ENCODE measurements at places on chromosomes 3 and 15.

DNA sequence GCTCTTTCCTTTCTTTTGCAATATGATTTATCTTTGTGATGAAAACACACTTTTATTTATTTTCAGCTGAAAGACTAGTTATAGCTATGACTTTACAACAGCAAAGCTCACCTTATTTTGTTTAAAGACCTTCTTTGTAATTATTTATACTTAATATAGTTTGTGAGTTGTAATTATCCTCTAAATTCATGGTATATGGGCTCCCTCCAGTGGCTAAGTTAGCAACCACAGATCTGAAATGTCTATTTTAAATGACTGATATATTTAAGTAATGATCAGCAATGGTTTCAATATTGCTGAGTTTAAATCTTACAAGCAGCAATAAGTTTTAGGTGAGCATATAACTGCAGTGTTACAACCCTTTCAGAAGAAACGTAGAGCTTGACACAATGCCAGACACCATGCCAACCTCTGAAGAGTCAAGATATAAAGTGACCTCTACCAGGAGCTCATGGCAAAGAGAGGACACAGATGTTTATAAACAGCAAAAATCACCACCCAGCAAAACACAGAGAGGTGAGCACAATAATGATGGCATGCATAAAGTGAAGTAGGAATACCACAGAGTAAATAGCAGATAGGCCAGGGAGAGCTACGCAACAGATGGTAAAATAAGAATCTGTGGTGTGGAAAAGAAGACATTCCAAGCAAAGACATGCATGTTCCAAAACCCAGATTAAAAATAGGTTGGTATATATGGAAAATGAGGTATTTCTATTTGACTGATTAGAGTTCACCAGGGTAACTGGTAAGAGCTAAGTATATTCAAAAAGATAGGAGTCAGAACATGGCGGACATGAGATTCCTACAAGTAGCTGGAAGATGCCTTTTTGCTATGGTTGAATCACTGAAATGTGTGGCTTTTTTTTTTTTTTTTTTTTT lies 143.7 kb upstream of the ZNF385D start:
- DNase-seq, result peak; percentile 35
- H3K4me3 ChIP-seq, result no peak overlapping the region
- no peaks in the 10 kb centered on the region for H3K27me3 ChIP-seq
- H3K27ac ChIP-seq, result no peak overlapping the region

DNA sequence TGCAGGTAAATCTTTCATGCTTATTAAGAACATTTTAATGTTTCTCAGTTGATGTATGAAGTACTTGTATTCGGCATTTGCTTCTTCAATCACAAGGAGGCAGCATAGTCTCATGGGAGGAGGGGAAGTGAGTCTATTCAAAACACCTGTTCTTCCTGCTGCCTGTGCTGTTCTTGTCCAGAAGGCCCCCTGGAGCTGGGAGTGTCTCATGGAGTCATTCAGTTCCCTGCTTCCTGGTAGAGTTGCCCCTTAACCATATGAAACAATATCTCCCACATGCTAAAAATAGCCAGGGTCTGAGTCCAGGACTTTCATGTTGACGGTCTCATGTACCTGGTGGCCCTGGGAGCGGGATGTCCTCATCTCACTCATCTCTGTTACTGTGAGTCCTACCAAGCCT lies 15.5 kb upstream of the PPP1R2 start:
- no peak overlapping the region for H3K4me3 ChIP-seq
- H3K27ac ChIP-seq, result no peak overlapping the region
- peaks cover 30% of the 10 kb centered on the region for H3K27me3 ChIP-seq
- peak; percentile 21 for DNase-seq
- H3K36me3 ChIP-seq, result no peaks in the 10 kb centered on the region

DNA sequence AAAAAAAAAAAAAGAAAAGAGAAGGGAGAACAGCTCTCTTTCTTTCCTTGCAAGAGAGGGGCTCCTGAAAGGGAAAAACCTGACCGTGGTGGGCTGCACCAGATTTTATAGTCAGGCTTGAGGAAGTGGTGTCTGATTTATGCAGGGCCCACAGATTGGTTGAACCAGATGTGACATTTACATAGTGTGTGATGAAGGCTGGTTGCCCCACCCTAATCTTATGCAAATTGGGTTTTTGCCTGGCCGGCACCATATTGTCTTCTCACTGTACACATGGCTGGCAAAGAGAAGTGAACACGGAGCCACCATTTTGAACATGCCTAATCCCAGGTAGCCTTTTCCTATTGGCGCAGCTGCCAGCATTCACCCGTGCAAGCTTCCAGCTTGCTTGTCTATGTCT lies 154.4 kb downstream of the OXSM start:
- no peaks in the 10 kb centered on the region for H3K4me1 ChIP-seq
- no peak overlapping the region for H3K4me3 ChIP-seq
- no peak for DNase-seq
- H3K27me3 ChIP-seq, result no peaks in the 10 kb centered on the region
- no peaks in the 10 kb centered on the region for H3K36me3 ChIP-seq

- H3K27me3 ChIP-seq, result no peaks in the 10 kb centered on the region
- peak; percentile 82 for DNase-seq
- H3K36me3 ChIP-seq, result no peaks in the 10 kb centered on the region
- peaks cover 13% of the 10 kb centered on the region for H3K4me1 ChIP-seq
- no peak overlapping the region for H3K4me3 ChIP-seq
- no peak overlapping the region for H3K27ac ChIP-seq
Observed at GRCh38 chr15:70775160-70775559, 11.8 kb upstream of the UACA start.

GRCh38 chr3:22861426-22861825 lies 341.7 kb upstream of the UBE2E2 start:
- H3K36me3 ChIP-seq, result no peaks in the 10 kb centered on the region
- H3K27ac ChIP-seq, result no peak overlapping the region
- no peak overlapping the region for H3K4me3 ChIP-seq
- no peaks in the 10 kb centered on the region for H3K4me1 ChIP-seq
- H3K27me3 ChIP-seq, result no peaks in the 10 kb centered on the region
- no peak for DNase-seq

- DNase-seq, result peak; percentile 46
- no peaks in the 10 kb centered on the region for H3K27me3 ChIP-seq
- no peaks in the 10 kb centered on the region for H3K36me3 ChIP-seq
- H3K4me1 ChIP-seq, result peaks cover 3% of the 10 kb centered on the region
- H3K4me3 ChIP-seq, result no peak overlapping the region
- no peak overlapping the region for H3K27ac ChIP-seq
Observed at GRCh38 chr15:42911058-42911592, 9.5 kb downstream of the TTBK2 start.

GRCh38 chr3:51585197-51585596 lies 46.7 kb downstream of the RAD54L2 start:
- peaks cover 3% of the 10 kb centered on the region for H3K36me3 ChIP-seq
- H3K27ac ChIP-seq, result no peak overlapping the region
- peaks cover 9% of the 10 kb centered on the region for H3K4me1 ChIP-seq
- no peak for DNase-seq
- no peaks in the 10 kb centered on the region for H3K27me3 ChIP-seq
- H3K4me3 ChIP-seq, result no peak overlapping the region

DNA sequence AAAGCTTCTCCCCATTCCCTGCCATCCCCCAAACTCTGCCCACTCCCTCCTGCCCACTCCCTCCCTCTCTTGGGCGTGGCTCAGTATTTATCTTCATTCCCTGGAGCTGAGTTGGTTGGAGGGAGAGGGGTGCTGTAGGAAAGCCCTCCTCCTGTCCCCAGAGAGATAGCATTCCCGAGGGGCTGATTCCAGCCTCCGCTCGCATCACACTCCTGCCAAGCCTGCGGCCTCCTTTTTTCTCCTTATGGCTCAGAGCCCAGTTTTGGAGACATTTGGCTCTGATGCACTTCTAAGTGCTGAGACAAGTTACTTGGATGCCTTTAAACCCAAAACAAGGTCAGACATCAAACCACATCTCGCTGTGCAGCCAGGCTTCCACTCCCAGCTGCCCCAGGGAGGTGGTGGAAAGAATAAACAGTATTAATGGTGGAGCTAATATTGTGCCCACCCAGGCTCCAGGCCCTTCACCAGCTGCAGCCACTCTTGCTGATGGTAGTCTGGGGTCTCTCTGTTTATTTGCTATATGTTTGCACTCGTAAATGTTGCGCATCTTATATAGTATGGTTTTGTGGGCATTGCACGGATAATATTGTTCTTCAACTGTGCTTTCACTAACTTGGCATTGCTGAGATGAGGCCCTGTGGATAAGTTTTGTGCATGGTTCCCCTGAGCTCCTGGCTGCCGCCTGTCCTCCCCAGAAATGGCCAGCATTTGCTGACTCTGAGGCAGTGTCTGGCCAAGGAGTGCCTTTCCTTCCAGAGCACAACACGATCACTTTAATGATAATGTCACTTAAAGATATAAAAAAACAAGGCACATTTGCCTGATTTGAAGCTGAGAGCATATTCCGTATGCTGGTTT lies 157.2 kb downstream of the LRRC28 start:
- no peak overlapping the region for H3K27ac ChIP-seq
- no peak overlapping the region for H3K4me3 ChIP-seq
- DNase-seq, result peak; percentile 86
- H3K36me3 ChIP-seq, result no peaks in the 10 kb centered on the region
- H3K4me1 ChIP-seq, result peaks cover 10% of the 10 kb centered on the region
- H3K27me3 ChIP-seq, result no peaks in the 10 kb centered on the region

DNA sequence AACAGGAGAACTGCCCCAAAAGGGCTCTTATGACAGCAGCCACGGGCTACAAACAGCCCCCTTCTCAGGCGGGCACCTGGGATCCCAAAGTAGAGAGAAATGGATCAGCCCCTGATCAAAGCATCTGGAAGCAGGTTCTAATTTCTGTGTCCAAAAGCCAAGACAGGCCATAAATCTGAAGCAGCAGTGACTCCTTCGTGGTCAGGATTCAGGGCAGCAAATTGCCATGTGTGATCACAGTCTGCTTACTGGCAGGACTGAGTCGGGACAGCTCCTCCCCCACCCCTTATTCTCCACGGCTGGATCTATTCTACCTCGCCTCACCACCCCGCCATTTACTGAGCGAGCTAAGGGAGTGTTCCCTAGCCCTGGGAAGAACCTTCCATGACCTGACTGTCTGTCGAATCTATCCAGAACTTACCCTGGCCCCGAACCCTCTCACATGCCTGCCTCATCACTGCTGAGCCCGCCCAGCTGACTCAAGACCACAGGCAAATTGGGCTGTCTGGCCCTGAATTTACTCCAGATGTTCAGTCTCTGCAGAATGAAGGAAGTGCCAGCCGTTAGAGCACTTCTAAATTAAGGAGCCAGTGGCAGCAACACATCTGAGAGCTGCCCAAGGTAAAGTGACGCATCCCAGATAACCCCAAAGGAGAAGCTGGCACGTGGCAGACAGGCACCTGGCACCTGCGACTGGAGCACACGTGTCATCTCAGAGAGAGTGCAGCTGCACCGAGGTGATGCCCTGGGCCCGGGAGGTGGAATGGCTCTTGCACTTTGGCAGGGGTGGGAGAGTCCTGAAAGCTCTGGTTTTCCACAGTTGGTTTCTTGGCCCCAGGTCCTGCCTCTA lies 1.3 kb downstream of the LRRC15 start:
- no peaks in the 10 kb centered on the region for H3K36me3 ChIP-seq
- no peak overlapping the region for H3K4me3 ChIP-seq
- H3K27ac ChIP-seq, result no peak overlapping the region
- 0 out of 2 replicates have a peak, but pooled peaks cover 3% of the 10 kb centered on the region for H3K27me3 ChIP-seq
- peaks cover 30% of the 10 kb centered on the region for H3K4me1 ChIP-seq

DNA sequence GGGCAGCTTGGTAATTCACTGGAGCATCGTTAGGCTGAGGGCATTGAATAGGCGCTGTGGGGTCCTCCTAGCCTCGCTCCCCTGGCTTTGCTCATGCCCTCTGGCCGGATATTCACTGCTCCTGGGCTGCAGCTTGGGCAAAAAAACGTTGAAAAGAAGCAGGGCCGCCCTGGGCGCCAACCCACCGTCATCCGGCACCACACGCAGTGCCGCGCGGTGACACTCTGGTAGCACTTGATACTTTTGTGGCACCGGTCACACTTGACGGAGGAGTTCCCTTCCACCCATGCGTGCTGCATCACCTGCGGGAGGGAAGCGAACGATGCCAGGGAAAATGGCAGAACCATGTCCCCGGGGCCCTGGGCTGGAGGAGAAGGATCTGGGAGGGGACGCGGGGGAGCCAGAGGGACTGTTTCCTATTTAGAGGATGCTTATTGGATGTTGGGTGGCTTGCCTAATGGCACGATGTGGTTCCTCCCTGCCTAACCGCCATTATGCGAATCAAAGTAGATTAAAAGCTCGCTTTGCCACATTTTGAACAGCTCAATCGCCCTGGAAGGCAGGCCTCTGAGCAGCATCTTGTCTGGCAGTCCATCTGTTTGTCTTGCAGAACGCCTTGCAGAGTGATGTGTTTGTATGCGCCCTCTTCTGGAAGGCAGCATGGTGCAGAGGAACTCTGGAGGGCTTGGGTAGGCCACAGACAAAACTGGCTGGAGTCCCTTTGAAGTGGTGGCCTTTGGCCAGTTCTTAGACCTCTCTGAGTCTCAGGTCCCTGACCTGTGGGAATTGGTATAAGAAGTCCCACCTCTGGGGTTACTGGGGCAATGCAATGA lies 93.2 kb downstream of the DGKG start:
- no peaks in the 10 kb centered on the region for H3K4me1 ChIP-seq
- no peak overlapping the region for H3K4me3 ChIP-seq
- no peaks in the 10 kb centered on the region for H3K36me3 ChIP-seq
- H3K27ac ChIP-seq, result no peak overlapping the region
- peak; percentile 28 for DNase-seq
- peaks cover 48% of the 10 kb centered on the region for H3K27me3 ChIP-seq

GRCh38 chr15:50828610-50829206 lies 63.2 kb upstream of the SPPL2A start:
- no peak overlapping the region for H3K4me3 ChIP-seq
- no peaks in the 10 kb centered on the region for H3K27me3 ChIP-seq
- no peak overlapping the region for H3K27ac ChIP-seq
- no peaks in the 10 kb centered on the region for H3K4me1 ChIP-seq

- no peak overlapping the region for H3K27ac ChIP-seq
- no peaks in the 10 kb centered on the region for H3K36me3 ChIP-seq
- no peaks in the 10 kb centered on the region for H3K27me3 ChIP-seq
- H3K4me3 ChIP-seq, result no peak overlapping the region
Observed at GRCh38 chr3:74443102-74443501, 171.4 kb downstream of the CNTN3 start.

GRCh38 chr3:53646723-53647122 lies 152.3 kb downstream of the CACNA1D start:
- no peak overlapping the region for H3K27ac ChIP-seq
- DNase-seq, result no peak
- H3K4me1 ChIP-seq, result no peaks in the 10 kb centered on the region
- no peaks in the 10 kb centered on the region for H3K36me3 ChIP-seq
- no peaks in the 10 kb centered on the region for H3K27me3 ChIP-seq
- no peak overlapping the region for H3K4me3 ChIP-seq

DNA sequence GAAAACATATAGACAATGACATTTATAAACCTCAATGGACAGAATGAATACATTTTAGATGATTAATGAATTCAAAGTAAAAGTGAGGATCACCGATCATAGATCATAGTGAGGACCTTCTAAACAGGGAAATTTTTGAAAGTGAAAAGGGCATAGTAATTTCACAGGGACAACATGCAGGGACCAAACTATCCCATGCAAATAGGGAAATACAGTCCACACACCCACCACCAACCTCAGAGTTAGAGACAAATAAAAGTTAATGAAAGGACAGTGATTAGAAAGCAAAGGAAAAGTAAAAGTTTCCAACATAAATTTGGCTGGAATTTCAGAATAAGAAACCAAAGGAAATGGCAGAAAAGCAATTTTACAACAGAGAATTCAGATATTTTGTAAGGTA lies 15.4 kb upstream of the CHRNA7 start:
- H3K27ac ChIP-seq, result no peak overlapping the region
- H3K4me1 ChIP-seq, result no peaks in the 10 kb centered on the region
- no peak for DNase-seq
- H3K27me3 ChIP-seq, result no peaks in the 10 kb centered on the region

- no peaks in the 10 kb centered on the region for H3K27me3 ChIP-seq
- no peak overlapping the region for H3K4me3 ChIP-seq
- no peaks in the 10 kb centered on the region for H3K36me3 ChIP-seq
- peaks cover 20% of the 10 kb centered on the region for H3K4me1 ChIP-seq
Observed at GRCh38 chr3:124260206-124260915, 268.4 kb upstream of the ROPN1 start.

Data from IMR-90 (cell line).